ENCODE measurements at places on chromosomes 11 and 22.
A peak's percentile ranks its signal among the peaks of the same experiment; 100 is the strongest.

- DNase-seq: no peak
These were observed 18.5 kb downstream of the CLDN5 start for GRCh38 chr22:19505735-19506126.

DNA sequence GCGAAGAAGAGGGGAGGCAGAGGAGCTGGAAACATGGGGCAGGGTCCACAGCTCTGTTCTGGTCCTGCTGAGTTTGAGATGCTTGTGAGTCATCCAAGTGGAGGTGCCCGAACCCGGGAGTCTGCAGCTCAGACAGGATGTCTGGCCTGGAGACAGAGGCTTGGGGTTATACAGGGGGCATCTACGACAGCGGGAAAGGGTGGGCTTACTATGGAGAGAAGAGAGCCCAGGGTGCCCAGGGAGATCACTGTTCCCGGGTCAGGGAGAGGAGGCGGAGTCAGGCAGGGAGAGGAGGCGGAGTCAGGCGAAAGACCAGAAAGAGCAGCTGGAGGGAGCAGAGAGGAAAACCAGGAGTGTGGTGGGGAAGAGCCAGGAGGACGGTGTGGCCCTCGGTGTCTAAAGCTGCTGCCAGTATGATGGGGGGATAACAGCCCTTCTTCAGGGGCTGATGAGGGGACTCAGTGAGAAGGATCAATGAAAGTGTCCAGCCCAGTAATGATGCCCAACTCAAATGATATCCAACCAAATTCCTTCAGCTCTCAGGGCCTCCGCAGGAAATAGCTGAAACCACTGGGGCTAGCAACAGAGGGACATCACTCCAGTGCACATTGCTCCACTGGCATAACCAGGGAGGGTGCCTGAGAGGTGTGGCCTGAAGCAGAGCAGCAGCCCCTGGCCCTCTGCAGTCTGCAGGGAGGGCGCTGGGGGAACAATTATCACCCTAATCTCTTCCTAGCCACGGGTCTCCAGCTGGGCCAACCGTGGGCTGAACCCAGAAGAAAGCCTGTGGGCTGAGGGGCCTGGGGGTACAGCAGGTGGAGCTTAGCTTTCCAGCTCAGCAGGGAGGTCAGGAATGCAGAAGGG lies 2.6 kb upstream of the LTBP3 start:
- DNase-seq: no peak

DNA sequence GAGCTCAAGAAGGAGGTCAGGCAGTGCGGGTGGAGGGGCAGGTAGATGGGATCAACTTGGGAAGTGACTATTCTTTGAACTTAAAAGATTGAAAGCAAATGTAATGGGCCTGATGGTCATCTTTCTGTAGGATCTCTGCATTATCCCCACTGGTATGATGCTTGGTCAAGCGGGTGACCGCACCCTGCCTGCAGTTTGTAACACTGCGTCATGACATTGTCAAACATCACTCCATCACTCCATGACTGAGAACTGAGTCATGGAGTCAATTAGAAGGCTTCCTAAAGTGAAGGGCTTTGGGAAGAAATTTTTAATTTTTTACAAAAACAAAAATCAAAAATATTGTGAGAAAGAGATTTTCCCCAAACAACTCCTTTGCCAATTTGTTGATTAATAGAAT lies 62.4 kb upstream of the BMAL1 start:
- DNase-seq: no peak

DNA sequence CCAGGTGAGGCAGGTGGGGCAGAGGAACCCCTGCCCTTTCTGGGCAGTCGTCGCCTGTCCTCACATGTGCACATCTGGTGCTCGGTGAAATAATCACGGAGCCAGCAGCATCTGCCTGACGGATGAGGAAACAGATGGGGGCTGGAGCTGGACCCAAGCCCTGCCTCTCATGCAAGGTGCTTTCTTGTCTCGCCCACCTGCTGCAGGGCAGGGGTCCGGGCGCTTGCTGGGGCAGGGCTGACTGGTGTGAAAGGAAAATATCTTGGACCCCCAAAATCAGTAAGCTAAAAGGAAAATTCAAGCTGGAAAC lies 3.3 kb downstream of the ALDH3B2 start:
- no peak for DNase-seq

- no peak for DNase-seq
These were observed 3.9 kb downstream of the LRRC10B start for GRCh38 chr11:61512435-61512834.

GRCh38 chr11:120952461-120953434 lies 71.2 kb upstream of the TBCEL start:
- peak; percentile 35 for DNase-seq

DNA sequence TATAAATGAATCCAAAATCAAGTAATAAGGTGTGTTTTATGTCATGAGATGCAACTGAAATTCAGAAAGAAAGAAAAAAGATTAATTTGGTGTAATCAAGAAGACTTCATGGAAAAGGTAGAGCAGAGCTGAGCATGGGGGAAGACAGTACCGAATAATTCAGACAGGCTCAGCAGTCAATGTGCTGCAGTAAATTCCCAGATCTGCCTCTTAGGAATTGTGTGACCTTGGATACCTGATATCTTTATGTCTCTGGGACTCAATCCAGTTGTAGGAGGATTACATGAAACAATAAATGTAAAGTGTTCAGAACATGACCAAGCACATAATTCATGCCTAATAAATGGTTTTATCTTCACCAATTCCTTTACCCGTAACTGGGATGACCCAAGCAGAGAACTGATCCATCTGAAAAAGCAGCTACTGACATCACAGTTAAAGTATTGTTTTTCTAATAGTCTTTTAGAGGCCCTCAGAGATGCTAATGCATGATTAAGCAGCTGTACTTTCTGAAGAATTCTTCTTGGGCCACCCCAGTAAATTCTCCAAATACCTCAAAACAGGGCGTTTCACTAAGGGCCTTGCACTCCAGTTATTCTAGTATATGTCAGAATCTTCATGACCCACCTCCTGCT lies 7.8 kb downstream of the MS4A12 start:
- DNase-seq: no peak

- DNase-seq: no peak
These were observed 38.1 kb upstream of the MUC5AC start for GRCh38 chr11:1119604-1120146.

- DNase-seq: no peak
These were observed 11.1 kb downstream of the MS4A8 start for GRCh38 chr11:60710482-60710881.

- DNase-seq: no peak
These were observed 42.3 kb upstream of the NFRKB start for GRCh38 chr11:129937592-129938238.

GRCh38 chr11:122676638-122677037 lies 21.1 kb downstream of the UBASH3B start:
- no peak for DNase-seq

- DNase-seq: no peak
These were observed 73.0 kb downstream of the PAK1 start for GRCh38 chr11:77400775-77401449.

GRCh38 chr11:29623144-29623722 lies 393.6 kb downstream of the KCNA4 start:
- DNase-seq: no peak

DNA sequence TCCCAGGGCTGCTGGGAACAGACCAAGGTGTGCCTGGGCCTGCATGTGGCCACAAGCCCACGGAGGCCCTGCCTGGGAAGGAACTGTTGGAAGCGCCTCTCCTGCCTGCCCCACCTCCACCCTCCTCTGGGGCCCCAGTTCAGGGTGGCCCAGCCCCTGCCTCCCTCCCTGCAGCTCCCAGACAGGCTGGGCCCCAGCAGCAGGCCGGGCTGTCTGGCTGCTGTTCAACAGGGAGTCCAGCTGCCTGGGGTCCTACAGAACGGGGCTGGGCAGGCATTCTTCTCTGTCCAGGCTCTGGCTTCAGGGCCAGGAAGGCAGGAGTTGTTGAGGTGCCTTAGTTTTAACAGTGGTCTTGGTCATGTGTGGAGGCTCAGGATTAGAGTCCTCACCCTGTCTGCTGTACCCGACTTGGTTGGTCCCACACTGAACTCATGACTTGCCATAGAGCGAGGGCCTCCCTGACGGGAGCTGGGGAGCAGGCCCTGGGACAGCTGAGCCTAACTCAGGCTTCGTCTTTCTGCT lies 11.8 kb downstream of the PRDM11 start:
- no peak for DNase-seq

DNA sequence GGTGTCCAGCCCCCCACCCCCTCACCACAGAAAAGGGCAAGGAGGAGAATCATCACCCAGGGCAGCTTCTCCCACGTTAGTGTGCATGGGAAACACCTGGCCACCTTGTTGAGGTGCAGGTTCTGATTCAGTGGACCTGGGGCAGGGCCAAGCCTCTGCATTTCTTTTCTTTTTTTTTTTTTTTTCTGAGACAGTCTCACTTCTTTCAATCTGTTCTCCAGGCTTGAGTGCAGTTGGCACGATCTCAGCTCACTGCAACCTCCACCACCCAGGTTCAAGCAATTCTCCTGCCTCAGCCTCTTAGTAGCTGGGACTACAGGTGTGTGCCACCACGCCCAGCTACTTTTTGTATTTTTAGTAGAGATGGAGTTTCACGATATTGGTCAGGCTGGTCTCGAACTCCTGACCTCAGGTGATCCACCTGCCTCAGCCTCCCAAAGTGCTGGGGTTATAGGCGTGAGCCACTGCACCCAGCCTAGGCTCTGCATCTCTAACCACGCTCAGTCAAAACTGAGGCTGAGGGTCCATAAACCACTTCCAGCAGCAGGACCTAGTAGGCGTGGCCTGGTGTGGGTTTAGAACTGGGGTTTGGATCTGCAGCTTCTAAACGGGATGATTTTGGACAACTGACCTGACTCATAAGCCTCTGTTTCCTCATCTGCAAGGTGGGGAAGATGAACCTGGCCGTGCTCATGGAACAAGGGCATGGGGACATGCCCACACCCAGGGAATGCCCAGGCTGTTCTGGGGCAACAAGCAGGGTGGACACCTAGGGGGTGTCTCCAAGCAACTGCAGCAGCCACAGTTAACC lies 734 bp downstream of the ZP1 start:
- no peak for DNase-seq

DNA sequence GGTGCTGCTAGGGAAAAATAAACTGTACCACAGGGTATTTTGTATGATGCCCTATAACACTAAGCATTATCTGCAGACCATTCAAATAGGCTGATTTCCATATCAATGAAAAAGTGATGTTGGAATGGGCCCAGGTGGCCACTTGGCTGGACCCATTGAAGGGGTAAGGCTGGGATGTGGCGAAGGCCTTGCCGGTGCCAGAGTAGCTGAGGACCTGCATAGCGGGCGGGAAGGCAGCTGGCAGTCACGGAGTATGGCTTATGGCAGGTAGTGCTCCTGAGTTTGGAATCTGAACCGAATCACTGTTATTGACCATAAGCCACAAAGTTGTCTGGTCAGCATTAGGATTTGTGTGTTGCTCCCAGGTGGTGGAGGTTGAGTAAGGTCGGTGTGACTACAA lies 131.0 kb downstream of the MICAL2 start:
- no peak for DNase-seq

DNA sequence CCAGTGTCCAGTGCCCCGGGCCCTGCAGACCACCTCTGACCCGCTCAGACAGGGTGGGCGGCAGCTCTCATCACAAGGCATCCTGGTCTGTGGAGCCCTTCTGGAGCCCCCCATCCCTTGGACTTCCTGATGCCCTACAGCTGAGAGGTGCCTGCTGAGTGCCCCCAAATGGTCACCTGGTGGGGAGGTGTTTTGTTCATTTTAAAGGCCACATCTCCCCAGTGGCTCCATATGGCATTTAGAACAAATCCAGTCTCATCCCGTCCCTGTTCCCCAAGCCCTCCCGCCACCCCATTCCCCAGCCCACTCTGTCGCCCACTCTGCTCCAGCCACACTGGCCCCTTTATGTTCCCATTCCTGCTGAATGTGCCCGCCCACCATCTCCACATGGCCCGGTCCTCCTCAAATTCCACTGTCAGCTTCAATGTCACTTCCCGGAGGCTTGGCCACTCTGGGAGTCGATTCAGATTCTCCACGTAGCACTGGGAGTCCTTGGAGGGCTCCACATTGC lies 32.8 kb downstream of the OSBPL5 start:
- DNase-seq: no peak

DNA sequence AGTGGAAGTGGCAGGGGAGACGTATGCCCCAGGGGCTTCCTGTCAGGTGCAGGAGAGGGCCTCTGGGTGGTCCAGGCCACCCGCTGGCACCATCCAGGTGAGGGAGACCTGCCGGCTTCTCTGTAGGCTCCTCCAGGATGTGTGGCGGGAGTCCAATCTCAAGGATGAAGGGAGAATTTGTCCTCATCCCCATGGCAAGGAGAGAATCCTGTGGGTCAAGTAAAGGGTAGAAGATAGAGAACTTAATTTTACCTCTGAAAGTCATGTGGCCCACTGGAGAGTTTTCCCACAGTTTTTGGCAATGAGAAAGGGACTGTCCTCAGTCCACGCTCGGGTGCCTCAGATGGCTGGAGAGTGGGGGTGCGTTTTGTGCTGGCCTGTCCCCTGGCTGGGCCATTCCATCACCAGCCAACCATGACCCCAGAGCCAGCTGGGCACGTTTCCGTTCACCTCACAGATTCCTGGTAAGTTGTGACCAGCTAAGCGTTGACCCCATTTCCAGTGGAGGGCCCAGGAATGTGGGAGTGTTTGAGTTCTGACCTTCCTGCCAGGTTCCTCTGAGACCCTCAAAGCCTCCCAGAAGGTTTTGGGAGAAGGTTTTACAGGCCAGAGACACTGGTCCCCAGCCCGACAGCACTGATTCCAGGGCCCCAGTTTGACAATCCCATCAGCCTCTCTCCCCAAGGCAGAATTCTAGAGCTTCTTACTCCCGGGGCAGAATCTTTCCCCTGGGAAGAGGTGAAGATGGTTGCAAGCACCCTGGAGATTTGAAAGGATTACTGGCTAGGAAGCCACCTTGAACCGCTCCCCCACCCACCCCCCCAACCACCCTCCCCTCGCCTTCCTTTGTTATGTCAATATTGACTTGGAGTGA lies 2.6 kb downstream of the OVOL1 start:
- no peak for DNase-seq

- DNase-seq: peak; percentile 47
These were observed at the start of gene GRIA4 for GRCh38 chr11:105609832-105610781. Gene GRIA4, plus strand, starts transcription at chr11:105610073. Its CDS starts 925 bp downstream, at chr11:105610998.

- DNase-seq: no peak
These were observed 111.7 kb downstream of the TEAD1 start for GRCh38 chr11:12785901-12786300.

GRCh38 chr11:113553235-113553634 lies 78.0 kb upstream of the DRD2 start:
- no peak for DNase-seq

GRCh38 chr11:77141034-77141433 lies 13.0 kb downstream of the MYO7A start:
- no peak for DNase-seq

DNA sequence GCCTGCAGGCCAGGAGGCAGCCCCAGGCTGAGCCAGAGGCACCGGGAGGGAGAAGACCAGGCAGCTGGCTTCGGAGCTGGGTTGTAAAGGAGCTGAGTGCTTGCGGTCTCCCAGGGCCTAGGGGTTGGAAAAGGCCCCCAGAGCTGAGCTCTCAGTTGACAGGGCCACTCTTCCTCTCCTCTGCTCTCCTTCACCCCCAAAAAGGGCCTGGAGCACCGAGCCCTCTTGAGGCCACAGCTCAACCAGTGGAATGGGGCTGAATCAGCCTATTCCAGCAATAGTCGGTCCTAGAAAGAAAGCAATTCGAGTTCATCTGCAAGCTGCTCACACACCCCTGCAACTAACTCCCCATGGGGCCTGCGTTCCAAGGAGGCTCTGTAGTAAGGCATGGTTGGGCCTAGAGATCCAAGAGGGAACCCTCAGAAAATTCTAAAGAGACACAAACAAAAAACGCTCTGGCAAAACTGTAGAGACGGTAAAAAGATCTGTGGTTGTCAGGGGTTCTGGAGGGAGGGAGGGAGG lies 205.0 kb downstream of the BUD13 start:
- no peak for DNase-seq

Measured in NCI-H1930 (cell line).